ENCODE measurements at places on chromosomes 1 and 21.

DNA sequence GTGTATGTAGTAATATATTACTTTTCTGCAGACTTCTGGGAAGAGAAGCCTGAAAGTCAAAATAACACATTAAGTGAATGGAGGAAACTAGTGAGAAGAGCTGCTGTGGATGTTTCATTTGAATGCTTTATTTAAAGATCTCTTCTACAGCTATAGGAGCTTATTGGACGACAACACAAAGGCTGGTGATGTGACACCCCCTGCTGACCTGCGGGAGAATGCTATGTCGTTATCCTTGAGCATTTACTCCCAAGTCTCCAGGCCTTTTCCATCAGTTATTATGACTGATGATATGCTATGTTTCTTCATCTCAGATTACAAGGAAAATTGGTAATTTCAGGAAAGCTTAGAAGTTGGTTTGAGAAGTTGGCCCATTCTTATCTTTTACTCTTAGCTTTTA is 22.3 kb upstream of the PLA2G4A start:
- DNase-seq, result no peak

DNA sequence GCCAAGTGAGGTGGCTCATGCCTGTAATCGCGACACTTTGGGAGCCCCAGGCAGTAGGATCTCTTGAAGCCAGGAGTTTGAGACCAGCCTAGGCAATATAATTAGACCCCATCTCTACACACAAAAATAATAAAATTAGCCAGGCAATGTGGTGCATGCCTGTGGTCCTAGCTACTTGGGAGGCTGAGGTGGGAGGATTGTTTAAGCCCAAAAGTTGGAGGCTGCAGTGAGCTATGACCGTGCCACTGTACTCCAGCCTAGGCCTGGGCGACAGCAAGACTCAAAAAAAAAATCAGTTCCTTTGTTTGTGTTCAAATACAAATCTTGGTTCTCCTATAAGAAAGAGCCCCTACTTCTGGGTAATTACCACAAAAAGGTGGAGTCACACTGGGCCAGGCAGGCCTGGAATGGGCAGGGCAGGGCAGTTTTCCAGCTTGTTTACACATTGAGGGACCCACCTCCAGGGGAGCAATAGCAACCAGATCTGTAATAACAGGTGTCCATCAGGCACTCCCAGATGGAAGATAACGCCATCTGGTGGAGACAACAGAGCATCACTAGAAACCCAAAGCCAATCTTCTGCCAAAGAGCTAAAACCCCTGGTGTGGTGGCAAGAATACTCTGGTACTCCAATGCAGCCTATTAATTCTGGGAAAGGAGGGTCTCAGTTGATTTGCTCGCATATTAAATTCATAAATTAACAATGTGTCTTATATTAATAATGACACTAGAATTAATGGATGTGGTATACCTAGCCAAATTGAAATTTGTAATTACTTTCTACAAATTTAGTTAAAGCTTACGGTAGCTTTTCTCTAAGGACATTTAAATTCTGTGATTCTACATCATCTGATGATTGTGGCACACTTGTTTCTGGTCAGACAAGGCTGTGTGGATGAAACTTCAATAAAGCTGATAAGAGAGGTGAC is 13.2 kb downstream of the PPP1R15B start:
- peak; percentile 30 for DNase-seq

GRCh38 chr1:59738591-59739015 is 76.1 kb upstream of the HOOK1 start:
- DNase-seq, result no peak

DNA sequence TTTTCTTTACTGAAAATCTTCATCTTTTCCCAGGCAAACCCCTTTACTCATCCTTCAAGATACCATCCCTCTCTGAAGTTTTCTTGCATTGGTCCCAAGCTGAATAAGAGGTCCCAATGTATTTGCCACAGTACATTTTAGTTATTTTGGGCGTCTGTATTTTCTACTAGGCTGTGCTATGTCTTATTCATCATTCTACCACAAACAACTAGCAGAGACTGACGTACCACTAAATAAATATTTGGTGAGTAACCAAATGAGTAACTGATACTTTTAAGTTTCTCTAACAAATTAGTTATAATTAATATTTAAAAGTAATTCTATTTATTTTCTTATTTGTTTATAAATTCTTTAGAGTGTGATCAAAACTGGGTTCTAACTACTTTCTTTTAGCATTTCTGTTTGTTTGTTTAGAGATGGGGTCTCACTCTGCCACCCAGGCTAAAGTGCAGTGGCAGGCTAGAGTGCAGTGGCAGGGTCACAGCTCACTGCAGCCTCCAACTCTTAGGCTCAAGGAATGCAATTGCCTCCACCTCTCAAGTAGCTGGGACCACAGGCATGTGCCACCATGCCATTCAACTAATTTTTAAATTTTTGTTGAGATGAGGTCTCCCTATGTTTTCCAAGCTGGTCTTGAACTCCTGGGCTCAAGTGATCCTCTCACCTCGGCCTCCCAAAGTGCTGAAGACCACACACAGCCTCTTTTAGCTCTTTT is 33.1 kb downstream of the NDC1 start:
- no peak for DNase-seq

GRCh38 chr1:245510144-245510543 is 355.4 kb downstream of the KIF26B start:
- no peak for DNase-seq

GRCh38 chr1:246647513-246647912 is 76.7 kb upstream of the SCCPDH start:
- no peak for DNase-seq

DNA sequence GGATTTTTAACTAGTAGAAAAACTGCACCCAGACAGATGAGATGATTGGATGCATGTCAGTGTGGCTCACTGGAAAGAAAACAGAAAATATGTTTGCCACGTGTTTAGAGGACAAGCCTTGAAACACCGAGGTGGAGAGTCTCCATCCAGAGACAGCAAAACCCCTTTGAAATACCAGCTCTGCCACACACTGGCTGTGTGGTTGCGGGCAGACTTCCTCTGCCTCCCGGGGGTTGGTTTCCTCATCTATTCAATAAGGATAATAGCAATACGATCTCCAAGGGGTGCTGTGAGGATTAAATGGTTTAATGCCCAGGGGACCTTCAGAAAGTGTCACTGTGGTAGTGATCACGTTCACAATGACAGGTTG is 67.2 kb upstream of the PARP1 start:
- no peak for DNase-seq

GRCh38 chr1:32715901-32716311 is 13.3 kb upstream of the SYNC start:
- no peak for DNase-seq

DNA sequence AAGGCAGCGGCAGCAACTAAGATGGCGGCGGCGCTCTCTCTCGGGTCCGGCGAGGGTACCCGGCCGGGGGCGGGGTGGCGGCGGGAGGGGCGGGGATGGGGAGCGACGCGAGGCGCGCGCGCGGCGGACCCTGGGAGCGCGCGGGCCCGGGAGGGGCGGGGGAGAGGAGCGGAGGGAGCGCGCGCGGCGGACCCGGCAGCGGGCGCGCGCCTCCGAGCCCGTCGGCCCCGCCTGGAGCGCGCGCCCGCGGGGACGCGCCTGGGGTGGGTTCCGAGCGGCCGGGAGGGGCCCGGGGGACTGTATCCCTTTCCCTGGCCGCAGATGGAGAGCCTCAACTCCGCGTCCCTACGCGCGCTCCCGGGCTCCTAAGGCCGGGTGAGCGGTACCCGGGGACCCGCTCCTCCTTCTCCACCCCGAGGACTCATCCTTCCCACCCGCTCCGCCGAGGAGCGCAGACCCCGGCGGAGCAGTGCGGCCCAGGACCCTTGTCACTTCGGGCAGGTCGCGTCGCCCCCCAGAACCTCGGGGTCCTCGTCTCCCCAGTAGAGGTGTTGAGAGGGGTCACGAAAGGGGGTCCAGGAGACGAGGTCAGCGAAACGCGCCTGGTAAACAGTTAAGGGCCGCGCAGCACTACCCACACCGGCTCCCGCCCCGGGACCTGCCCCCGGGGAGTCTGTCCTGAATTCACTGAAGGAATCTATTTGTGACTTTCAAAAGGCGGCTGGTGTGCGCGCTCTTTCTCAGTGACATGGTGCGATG is at the start of gene CLSTN1:
Gene CLSTN1 (minus strand): TSS at position 23 of the 759 bp plus-strand sequence. CDS start 232 bp downstream, outside the sequence.
- DNase-seq, result peak; percentile 91

DNA sequence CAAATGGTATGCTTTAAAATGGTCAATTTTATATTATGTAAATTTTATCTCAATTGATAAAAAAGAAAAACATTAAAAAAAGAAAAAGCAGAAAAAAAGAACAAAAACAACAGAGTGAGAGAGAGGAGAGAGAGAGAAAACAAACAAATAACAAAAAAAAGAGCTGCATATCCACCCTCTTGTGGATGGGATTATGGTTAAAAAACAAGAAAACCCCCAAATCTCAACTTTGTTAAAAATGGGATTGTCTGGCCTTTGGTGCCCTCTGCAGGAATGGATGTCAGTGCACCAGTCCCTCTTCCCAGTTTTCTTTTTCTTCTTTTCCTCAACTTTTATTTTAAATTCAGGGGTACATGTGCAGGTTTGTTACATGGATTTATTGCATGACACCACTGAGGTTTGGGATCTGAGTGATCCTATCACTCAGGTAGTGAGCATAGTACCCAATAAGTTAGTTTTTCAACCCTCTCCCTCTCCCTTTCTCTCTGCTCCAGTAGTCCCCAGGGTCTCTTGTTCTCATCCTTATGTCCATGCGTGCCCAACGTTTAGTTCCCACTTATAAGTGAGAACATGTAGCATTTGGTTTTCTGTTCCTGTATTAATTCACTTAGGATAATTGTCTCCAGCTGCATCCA is 28.1 kb downstream of the RNF187 start:
- peak; percentile 27 for DNase-seq

GRCh38 chr1:200314085-200314750 is 95.6 kb downstream of the ZNF281 start:
- DNase-seq, result no peak

DNA sequence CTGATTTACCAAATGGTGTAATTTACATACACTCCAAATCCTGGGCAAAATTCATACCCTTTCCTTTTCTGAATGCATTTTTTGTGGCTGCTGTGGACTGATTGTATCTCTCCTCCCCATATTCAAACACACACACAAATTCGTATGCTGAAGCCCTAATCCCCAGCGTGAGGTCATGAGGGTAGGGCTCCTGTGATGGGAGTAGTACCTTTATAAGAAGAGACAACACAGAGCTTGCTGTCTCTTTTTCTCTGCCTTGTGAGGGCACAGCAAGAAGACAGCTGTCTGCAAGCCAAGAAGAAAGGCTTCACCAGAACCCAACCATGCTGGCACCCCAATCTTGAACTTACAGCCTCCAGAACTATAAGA is 24.4 kb downstream of the DUSP10 start:
- no peak for DNase-seq

DNA sequence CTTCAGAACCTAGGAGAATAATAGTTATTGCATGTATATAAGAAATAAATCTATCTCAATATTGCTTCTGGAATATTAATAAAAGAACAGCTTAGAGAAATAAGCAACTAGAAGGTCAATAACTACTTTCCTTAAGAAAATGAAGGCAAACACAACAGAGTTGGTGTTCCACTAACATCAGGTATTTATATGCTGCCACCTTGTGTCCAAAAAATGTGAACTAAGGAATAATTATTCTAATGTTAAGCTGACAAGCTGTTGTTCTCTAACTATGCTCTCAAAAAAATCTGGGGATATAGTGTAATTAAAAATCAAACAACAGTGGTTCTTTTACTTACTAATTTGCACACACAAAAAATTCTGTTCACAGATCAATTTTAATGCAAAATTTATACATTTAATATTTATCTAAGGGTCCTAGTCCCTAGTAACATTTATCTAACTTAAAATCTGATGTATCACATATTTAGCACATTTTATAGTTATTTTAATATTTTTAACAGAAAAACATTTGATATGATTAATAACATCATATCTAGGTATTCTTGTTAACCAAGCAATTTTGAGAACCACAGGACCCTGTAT is 39.6 kb downstream of the UCHL5 start:
- no peak for DNase-seq

- DNase-seq, result no peak
Observed at GRCh38 chr1:46520063-46520911, 30.7 kb downstream of the DMBX1 start.

GRCh38 chr1:73401666-73402065 is 796.3 kb downstream of the LRRIQ3 start:
- no peak for DNase-seq

DNA sequence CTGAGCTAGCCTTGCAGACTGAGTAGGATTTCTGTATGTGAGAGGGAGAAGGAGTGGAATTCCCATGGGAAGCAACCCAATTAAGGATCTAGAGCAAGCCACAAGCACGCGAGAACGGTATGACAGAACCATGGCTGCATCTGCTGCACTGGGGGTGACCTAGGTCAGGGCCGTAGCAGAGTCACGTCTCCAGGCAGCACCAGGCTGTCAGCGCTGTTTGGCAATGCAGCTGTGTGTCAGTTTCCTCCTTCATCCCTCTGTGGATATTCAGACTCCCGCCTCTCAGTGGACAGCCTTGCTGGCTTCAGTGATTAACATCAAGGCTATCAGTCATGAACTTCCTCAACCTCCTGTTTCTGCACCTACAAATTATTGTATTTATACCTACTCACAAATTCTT is 118.1 kb upstream of the PPP2R5A start:
- DNase-seq, result no peak

DNA sequence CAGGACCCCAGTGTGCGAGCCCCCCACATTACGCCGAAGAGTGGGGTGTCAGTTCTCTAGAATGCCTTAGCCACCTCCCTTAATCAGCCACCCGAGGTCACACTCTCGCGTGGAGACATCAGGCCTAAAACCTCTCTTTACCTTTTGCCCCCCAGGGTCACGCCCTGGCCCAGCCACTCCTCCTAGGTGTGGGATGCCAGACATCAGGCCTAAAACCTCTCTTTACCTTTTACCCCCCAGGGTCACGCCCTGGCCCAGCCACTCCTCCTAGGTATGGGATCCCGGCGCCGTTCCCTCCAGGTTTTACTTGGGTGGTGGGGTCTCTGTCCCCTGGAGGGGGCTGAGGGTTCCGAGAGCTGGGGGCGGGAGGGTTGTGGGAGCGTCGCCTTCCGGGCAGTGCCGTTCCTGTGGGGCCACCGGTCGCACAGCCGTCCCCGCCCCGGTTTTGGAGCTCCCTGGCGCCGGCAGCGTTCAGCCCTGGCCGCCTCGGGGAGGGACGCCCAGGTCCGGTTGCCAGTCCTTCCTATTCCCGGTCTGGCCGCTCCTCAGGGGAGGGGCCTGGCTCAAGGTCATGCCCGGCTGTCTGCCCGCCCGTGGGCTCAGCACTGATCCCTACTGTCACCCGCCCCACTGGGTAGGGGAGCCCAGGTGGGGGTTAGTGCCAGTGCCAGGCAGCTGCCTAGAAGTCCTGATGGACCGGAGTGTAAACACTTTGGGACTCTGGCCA is 882 bp downstream of the VPS13D start:
- DNase-seq, result no peak
